Suppressor macrophage treated with lipopolysaccharide for 1 hour (primary cell): ENCODE measurements at places on chromosomes 4 and X.

DNA sequence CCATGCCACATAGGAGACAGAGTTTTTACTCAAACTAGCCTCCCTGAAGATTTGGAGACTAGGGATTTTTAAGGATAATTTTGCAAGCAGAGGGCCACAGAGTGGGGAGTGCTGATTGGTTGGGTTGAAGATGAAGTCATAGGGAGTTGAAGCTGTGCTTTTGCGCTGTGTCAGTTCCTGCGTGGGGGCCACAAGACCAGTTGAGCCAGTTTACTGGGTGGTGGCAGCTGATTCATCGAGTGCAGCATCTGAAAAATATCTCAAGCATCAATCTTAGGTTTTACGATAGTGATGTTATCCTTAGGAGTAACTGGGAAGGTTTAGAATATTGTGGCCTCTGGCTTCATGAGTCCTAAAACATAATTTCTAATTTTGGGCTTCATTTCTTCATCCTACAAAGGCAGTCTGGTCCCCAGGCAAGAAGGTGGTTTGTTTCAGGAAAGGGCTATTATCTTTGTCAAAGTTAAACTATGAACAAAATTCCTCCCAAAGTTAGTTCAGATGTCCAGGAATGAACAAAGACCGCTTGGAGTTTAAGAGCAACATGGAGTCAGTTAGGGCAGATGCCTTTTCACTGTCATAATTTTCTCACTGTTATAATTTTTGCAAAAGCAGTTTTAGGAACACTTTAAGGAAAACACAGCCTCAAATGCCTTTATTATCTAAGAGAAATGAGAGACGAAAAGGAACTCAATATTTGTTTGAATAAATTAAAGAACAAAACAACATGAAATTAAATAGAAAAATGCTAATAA, 960.8 kb upstream of the PRKX start:
- DNase-seq = no peak

GRCh38 chrX:140439476-140439875, 65.4 kb downstream of the SOX3 start:
- no peak for DNase-seq

DNA sequence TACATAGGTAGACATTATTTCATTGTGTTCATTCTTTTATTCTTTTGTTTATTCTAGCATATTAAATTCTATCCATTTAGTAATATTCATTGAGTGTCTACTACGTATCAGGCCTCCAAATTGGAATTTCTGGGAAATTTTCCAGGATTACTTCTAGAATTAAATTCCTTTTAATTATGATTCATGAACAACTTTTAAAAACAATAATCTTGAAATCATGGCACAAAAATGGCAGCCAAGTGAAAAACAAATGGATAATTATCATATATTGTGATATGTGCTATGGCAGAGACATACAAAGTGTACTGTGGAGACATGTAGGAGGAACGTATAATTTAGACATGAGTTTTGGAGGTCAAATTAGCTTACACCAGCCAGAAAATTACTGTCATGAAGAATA, 868.5 kb downstream of the FAT4 start:
- DNase-seq = no peak

GRCh38 chr4:12701384-12701783, 782.8 kb downstream of the RAB28 start:
- DNase-seq = no peak

GRCh38 chr4:160202802-160203201, 1099.9 kb downstream of the RAPGEF2 start:
- no peak for DNase-seq
